ENCODE measurements at places on chromosomes 7 and 10.

GRCh38 chr7:51308696-51309095 is 7.9 kb downstream of the COBL start:
- no peak for DNase-seq

GRCh38 chr10:103592186-103593021 is 98.9 kb downstream of the NEURL1 start:
- DNase-seq = peak; percentile 45

DNA sequence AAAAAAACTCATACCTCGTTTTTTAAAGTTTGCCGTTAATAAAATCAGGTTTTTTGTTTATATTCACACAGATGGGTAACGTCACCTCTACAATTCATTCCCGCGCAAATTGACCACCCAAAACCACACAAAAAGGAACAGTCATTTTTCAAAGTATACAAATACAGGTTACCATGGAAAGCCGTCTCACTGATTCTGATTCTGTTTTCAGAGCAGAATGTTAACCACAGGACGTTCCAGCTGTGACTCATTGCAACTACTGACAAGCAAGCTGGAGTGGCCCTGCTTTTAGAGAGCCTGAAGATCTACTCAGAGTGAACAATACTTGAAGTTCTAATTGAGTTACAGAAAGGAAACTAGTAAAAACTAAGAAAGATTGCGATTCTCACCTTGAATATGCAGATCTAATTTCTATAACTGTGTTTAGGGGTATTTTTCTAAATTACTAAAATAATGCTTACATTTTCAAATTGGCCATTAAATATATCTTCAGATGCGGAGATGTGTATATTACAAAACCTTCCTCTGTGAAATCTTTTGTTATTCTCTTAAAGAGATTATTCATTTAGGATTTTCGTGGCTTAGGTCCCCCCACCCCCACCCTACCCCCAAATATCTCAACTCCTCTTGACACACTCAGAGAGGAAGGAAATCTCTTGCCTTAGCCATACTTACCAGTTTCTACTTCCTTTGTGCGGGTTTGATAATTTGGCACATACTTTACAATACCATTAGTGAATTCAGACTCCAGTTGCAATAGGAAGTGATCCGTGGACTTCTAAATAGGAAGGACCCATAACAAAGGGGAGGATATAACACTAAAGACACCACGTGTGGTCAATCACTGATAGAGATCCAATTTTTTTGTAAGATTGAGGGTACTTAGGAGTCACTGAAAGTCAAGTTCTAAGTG is 106.0 kb downstream of the CUBN start:
- peak; percentile 97 for DNase-seq

GRCh38 chr10:121833387-121833786 is 94.4 kb downstream of the ATE1 start:
- DNase-seq = no peak

DNA sequence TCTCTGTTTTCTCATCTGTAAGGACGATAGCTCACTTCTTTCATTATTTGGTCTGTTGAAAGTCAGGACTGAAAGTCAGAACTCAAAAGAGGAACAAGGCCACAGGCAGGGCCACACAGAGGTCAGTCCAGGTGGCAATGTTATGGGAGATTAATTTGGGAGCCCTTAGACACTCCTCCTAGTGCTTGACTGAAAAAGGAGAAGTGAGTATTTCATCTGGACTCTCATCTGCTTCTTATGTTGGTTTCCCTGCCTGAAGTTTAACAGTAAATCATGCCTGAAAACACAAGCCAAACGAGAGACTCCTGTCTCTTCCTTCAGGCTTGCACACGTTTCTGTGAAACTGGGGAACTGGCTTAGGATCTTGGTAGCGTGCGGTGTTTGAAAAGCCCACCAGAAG is 248.5 kb downstream of the BUB3 start:
- no peak for DNase-seq

GRCh38 chr7:92504563-92504962 is 23.8 kb downstream of the PEX1 start:
- no peak for DNase-seq

GRCh38 chr10:114392112-114392835 is 12.0 kb downstream of the AFAP1L2 start:
- DNase-seq = peak; percentile 70

- no peak for DNase-seq
These were observed 513.9 kb downstream of the ADRA2A start for GRCh38 chr10:111590703-111591102.

DNA sequence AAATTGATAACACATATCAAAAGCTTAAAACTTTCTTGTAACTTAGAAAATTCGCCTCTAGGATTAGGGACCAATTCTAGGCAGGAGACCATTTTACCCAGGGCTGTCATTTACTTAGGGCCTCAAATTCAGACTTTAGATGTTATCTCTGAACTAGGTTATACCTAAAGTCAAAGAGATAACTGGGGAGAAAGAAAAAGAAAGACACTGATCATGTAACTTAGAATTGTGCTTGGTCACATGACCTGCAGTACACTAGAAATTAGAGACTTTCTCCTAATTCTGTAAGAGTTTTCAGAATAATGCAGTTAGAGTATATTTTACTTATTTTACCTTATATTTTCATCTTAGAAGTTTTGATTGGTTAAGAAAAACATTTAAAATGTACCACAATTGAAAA is 16.7 kb downstream of the ASB4 start:
- no peak for DNase-seq

DNA sequence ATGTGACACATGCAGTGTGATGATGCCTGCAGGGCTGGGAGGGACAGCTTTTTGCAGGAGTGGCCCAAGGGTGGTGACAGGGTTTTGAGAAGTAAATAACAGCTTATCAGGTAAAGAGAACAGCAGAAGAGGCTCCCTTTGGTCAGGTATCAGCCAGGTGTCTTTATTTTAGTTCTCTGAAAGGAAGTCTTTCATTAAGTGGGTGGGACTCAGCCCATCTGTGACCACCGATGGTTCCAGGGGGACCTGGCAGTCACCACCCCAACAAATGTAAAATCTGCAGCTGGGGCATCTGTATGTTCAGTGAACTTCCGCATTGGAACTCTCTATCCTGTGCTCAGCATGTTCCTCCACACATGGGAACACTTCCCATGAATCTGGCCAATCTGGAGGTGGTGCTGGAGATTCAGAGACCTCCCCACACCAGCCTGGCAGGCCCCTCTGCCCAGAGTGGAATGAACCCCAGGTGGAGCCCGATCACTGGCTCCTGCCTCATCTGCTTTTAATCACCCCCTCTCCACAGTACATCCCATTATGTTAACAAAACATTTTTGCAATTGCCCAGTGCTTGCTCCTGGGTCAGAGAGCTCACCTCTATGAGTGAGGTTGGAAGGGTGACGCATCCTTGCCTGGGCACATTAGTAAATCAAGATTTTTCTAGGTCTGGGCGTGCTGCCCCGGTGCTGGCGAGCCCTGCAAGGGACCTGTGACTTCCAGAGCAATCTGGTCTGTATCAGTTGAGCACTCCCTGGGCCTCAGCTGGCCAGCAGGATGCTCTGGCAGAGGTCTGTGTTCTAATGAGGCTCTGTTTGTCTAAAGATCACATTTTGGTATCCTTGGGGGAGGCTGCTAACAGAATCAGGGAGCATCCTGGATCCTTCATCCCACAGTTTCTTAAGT is 140.4 kb upstream of the GDF10 start:
- no peak for DNase-seq

GRCh38 chr10:73628405-73628804 is 12.9 kb downstream of the MYOZ1 start:
- DNase-seq = no peak

DNA sequence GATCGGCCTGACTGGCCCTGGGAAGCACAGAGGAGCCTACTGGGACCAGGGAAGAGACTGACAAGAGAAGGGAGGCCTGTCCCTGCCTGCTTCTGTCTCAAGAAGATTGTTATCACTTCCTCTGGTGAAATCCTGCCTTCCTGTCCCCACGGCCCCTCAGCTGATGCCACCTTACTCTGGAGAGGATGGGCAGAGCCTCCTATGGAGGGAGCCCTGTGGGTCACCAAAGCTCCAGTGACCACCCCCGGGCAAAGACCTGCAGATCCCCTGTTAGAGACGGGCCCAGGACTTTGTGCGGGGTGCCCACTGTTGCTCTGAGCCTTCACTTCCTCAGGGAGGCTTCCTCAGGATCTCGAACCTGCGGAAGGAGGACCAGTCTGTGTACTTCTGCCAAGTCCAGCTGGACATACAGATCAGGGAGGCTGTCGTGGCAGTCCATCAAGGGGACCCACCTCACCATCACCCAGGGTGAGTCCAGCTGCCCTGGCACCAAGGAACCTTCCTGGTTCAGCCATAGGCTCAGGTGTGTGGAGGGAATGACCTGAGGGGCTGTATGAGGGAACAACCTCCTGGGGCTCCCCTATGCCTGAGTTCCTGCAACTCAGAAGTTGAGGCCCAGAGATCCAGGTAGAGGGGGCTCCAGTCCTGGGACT is 1.4 kb upstream of the PILRB start:
- DNase-seq = no peak

DNA sequence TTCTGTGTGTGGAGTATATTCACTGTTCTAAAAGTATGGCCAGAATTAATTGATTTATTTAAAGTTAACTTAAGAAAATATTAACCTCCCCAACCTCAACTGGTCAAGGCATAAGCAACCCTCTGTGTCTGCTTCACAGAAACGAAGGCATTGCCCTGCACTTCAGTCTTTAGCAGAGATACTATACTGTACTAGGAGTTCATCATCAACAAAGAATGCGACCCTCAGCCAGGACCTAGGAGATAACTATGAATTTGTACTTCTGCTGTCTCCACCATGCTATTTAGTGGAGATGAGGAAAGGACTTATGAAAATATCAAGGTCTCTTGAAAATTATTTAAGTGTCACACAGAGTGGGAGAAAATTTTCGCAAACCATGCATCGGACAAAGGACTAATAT is 35.7 kb upstream of the SEMA3D start:
- DNase-seq = no peak

DNA sequence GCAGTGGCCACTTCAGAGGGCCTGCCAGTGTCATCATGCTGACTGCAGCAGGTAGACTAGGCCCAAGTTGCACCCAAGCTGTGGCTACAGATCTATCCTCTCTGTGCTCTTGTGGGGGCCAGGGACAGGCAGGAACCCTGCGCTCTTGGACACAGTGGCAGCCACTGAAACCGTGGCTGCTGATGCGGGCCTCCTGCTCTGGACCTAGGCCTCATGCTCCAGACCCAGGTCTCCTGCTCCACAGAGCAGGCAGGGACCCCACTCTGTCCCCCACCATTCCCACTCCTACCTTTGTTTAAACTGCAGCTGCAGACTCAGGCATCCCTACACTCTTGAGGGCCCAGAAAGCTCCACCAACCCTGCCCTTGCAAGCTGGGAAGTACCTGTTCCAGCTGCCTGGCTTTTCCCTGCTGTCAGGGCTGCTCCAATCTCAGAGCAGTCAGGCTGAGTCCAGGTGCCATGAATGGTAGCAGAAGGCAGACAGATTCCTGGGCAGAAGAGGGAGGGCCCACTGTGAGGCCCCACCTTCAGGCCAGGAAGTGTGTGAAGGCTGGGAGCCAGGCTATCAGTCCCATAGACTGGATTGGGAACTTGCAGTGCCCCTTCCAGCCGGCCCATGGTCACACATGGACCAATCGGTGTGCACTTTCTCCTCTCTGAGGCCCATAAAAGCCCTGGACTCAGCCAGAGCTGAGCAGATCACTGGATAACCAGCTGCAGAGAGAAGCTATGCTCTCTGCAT is 634.0 kb upstream of the SEMA3D start:
- DNase-seq = no peak

DNA sequence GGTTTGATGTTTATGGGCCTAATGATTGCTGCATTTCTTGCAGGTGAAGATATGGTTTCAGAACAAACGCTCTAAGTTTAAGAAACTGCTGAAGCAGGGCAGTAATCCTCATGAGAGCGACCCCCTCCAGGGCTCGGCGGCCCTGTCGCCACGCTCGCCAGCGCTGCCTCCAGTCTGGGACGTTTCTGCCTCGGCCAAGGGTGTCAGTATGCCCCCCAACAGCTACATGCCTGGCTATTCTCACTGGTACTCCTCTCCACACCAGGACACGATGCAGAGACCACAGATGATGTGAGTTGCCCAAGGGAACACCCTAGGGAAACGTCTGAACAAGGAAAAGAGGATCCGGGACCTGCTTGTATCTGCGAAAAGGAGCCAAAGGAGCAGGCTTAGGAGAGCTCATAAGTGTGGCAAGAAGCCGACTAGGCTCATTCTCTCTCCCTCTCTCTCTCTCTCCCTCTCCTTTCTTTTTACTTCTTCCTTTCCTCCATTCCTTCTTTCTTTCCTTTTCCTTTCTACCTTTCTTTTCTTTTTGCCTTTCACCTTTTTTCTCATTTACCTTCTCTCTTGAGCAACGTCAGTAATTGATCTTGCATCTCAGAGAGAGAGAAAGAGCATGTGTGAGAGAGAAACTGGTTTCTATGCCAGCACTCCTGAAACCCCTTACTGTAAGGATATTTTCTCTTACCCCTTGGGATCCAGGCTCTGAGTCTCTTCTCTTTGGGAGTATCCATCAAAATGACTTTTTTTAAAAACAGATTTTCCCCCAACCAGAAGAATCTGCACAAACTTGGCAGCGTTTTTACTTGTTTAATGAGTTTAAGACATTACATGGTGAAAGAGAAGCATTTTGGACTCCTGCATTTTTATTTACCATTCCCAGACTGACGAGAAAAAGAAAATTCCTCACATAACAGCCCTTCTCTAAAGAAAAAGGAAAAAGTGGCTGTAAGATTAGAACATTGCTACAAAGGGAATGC is 4.7 kb downstream of the DLX6 start:
- DNase-seq = no peak

- no peak for DNase-seq
These were observed 56.1 kb upstream of the ELN start for GRCh38 chr7:73971704-73972341.

- no peak for DNase-seq
These were observed 571.1 kb upstream of the LRRN3 start for GRCh38 chr7:110519851-110520250.

- no peak for DNase-seq
These were observed 28.3 kb upstream of the PIP4K2A start for GRCh38 chr10:22742678-22743077.

- DNase-seq = peak; percentile 82
These were observed 115.4 kb downstream of the ZMIZ1 start for GRCh38 chr10:79184145-79184625.

DNA sequence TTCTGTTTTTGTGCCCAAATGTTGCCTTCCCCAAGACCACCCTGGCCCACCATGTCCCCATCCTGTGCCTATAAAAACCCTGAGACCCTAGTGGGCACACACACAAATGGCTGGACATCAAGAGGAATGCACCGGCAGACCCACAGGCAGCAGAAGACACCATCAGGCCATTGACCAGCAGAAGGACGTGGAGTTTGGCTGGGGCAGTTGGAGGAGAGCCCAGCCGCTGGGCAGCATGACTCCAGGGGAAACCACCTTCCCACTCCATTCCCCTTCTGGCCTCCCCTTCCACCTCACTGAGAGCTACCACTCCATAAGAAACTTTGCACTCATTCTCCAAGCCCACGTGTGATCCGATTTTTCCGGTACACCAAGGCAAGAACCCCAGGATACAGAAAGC is 309.2 kb downstream of the CAMK1D start:
- no peak for DNase-seq

GRCh38 chr10:118840071-118840775 is 85.5 kb upstream of the CACUL1 start:
- peak; percentile 12 for DNase-seq
